WERI-Rb-1 (cell line): ENCODE measurements at places on chromosomes 2 and 18.

DNA sequence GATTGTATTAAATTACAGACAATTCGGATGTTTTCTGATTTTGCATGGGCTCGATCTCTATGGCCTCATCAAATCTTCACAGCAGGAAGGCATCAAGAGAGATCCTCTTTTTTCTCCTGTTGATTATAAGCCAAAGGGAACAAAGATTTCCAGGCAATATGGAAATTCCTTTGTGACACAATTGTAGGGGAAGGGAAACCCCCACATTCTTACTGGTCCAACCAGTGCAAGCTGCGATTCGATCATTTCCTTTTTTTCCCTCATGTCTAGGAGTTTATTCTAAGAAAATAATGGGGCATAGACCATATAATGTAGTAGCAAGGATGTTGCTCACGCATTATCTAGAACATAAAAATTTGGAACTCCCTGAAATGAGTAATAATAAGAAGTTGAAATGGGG lies 87.7 kb downstream of the LYPD6 start:
- no peak for DNase-seq

DNA sequence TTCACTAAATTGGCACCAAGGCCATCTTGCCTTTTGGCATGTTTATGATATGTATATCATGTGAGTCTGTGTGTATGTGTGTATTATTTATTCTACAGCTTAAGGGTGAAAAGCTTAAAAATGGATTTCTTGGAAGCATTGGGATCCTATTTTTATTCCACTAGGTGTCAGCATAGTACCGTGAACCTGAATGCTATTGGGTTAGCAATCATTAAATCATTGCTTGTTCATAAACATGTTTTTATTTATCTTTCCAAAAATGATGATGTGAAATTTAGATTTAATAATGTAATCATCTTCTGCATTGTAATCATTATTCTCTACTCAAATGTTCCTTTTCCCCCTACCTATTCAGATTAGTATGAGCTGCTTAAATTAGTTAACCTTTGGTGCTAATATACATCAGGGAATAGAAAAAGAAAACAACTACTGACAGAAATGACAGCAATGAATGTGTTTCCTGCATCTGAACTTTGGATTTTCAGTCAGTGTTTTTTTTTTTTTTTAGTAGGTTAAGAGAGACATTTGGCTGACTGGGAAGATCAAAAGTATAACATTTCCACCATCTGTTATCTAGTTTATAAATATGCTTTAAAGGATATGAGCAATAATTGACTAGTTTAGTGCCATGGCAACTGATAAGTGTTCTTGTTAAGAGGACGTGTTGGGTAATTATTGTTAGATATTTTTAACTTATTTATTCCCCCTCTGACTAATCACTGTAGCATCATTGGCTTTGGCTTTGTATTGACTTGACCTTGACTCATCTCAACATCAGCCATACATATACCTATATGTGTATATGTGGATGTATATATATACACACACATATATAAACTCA lies 14.1 kb upstream of the ZSWIM2 start:
- no peak for DNase-seq

- DNase-seq: no peak
These were observed 157.9 kb downstream of the LRRC30 start for GRCh38 chr18:7388741-7389140.

GRCh38 chr2:233892793-233893192 lies 24.4 kb upstream of the TRPM8 start:
- DNase-seq: no peak

DNA sequence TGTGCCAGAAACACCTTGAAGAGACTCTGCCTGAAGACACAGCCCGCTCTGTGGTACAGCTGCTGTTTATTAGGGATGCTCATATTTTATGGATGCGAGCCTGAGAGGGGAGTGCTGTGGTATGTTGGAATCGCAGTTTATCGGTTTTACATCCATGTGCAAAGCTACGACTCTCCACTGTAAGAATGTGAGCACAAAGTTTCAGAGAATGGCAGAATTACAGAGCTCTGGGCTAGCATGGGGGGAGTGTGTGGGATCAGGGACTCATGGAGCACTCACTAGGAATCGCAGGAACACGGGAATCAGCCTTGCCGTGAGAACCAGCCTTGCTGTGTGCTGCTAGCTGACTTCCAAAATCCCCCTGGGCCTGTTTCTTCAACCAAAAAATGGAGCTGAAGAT lies 199.9 kb downstream of the RNF144A start:
- DNase-seq: no peak

DNA sequence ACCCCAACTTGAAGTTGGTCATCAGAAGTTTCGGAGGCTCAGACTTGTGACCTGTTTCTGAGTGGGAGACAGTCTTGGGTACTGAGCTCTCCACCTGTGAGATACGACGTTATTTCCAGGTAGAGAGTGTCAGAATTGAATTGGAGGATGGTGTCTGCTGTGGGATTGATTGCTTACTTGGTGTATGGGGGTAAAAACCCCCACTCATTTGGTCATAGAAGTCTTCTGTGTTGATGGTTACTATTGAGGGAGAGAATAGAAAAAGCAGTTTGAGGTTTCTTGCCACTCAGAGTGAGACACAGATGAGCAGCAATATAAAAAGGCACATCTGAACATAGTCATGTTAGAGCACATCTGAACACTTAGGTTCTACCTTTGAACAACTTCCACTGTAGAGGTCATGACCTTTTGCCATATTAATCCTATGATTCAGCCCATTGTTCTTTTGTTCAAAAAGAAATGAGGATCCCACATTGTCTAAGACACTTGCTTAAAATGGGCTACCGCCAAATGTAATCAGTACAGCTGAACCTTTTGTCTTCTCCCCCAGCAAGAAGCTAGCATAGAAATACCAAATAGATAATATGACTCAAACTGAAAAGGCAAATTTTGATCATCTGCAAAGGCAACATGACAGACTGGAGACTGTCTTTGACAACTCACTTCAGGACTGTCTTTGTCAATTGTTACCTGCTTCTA lies 73.3 kb downstream of the NAB1 start:
- no peak for DNase-seq

- DNase-seq: no peak
These were observed 564 bp downstream of the GCC2 start for GRCh38 chr2:108449410-108450130.

DNA sequence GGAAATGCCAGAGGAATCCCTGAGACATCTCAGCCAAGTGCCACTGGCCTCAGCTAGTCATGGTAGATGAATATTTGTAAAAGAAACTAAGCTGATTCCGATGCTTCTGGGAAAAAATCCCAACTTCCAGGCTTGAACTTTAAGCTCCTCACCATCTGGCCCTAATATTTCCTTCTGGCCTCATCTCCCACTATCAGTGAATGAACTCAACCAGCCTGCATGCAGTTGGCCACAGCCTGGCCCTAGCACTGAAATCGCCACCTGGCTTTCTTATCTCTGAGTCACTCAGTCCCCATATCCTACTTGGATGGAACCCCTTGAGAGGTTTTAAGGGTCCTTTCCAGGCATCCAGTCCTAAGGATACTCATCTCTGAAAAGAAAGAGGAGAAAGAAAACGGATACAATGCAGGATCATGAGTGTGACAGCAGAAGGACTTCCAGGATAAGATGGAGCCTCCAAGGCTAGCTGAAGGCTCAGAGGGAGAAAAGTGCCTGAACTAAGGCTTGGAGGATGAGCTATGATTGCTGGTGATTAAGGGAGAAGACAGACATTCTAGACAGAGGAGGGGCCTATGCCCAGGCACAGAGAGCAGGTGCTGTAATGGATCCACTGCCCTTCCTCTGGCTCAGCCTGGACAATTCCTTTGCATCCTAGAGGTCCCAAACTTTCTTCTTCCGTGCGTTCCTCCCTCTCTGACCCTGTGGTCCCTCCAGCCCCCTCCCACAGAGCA lies 141.5 kb upstream of the MYCN start:
- peak; percentile 88 for DNase-seq

DNA sequence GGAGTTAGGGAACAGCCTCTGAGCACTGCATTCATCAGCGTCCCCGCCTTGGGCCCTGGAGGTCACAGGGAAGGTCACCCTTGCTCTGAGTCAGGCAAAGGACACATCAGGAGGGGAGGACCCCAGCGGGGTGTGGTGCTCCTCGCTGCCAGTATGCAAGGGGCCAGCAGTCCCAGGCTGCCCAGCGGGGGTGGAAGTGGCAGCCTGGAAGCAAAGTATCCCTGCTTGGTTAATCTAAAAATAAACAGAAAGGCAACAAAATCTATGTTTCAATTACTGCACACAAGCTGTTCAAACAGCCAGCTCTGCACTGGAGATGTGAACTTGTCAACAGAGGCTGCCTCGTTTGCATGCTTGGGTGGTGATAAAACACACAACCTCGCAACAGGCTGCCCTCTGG lies 164.1 kb downstream of the KLHL29 start:
- no peak for DNase-seq

GRCh38 chr18:38751898-38752297 lies 1186.3 kb upstream of the CELF4 start:
- DNase-seq: no peak

DNA sequence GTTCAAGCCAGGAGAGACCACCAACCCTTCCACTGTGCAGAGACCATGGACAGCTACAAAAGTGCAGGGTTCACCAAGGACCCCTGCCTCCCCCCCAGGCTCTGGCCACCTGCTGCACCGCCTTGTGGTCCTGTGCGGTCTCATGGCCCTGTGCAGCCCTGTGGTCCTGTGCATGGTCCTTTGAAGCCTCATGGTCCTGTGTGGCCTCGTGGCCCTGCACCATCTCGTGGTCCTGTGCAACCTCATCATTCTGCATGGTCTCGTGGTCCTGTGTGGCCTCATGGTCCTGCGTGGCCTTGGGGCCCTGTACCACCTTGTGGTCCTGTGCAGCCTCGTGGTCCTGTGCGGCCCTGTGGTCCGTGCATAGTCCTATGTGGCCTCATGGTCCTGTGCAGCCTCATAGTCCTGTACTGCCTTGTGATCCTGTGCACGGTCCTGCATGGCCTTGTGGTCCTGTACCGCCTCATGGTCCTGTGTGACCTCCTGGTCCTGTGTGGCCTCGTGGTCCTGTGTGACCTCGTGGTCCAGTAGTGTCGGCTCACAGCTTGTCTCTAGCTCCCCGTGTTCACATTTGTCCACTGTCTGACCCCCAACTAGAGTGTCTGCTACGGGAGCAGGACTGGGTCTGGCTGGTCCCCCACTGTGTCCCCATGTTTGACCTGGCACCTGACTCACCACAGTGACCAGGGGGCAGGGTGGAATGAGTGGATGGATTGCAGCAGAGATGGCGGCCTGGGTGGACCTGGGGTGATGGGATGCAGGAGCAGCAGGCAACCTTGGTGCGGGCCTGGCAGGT lies 20.0 kb upstream of the OTOS start:
- DNase-seq: no peak

- DNase-seq: no peak
These were observed 194.7 kb upstream of the ERBB4 start for GRCh38 chr2:212733273-212733672.

- no peak for DNase-seq
These were observed 49.0 kb downstream of the CYTIP start for GRCh38 chr2:157394928-157395327.

DNA sequence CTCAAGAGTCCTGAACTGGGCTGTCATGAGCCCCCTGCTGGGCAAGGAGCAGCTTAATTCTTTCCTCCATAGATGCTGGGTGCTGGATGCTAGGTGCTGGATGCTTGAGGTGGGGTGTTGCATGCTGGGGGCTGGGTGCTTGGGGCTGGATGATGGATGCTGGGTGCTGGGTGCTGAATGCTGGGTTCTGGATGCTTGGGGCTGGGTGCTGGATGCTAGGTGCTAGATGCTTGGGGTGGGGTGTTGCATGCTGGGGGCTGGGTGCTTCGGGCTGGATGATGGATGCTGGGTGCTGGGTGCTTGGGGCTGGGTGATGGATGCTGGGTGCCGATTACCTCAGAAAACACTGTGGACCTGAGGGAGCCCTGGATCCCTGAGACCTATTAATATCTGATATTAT lies 837.7 kb downstream of the GALR1 start:
- DNase-seq: no peak

DNA sequence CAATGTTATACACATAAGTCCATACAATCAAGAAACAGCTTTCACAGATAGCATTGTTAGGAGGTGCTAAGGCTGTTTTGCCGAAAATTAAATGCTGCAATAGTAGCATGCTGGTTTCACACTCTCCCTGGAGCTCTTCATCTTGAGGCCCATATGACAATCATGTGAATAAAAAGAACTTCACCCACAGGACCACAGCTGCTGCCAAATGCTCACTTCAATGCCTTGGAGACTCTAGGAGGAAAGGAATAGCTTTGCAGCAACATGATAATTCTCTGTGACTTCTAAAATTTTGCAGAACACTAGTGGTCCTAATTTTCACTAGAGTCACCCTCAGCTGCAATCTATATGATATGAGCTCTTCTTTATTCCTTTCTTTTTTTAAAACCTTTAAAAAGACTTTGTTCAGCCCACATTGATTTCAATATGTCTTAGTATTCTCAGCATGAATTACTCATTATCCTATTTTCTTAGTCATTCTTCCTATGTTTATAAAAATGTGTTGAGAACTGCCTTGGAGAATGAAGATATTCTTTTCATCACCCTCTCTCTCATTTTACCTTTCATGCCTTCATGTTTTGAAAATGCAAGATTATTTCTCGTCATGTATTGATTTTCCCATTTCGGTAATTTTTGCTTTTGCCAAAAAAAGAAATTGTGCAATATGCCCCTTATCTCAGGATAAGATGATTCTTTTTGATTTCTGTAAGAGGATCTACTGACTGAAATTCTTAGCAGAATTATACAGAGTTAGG lies 108.2 kb downstream of the PDE1A start:
- DNase-seq: no peak

DNA sequence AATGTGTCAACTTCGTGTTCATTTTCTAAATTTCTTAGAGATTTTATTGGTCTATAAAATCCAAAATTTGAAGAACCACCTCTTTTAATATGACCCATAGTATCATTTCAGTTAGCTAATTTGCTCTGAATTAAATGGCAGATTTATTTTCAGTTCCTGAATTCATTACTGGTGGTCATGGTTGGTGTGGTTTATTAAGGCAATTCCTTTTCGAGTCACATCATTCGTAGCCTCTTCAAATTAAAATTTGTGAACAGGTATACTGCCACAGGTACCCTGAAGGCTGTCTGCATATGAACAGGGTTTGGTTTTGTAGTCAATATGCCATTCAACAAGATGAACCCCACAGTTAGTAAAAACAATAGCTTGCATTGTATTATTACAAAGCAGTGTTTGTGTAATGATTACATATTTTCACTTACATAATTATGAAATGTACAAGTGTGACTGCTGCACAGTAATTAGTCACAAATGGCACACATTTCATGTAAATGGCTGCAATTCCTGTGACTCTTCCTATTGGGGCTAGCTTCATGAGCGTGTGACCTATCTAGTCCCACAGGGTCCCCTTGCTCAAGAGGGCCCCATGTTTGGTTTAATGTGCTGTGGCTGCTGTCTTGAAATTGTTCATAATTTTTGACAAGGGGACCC lies 48.9 kb downstream of the CDC42EP3 start:
- no peak for DNase-seq

DNA sequence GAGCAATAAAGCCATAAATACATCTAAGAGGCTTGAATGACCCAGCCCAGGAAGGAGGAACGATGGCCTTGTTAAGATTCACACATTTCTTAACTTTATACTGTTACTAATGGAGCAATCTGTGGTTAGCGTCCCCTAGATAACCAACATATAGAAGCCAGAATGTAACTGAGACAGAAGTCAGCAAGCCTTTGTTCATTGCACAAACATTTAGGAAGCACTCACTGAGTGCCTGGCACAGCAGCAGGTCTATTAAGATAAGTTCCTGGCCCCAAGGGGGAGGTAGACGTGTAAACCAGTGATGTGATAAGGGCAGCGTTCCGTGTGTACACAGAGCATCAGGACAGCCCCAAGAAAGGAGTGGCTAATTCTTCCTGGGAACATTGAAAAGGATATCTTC lies 63.6 kb upstream of the ATL2 start:
- no peak for DNase-seq

GRCh38 chr2:558302-558642 lies 118.9 kb downstream of the TMEM18 start:
- DNase-seq: no peak
